Karpas-422 (cell line): ENCODE measurements at places on chromosomes 16 and 17. TPM values are rescaled to one million over a fixed set of nuclear protein-coding genes. Genes with fewer than 3 reads are reported as not detected.

GCGR gene
- not detected in 2 replicates for total RNA-seq

TBC1D3D gene
- not detected in 2 replicates for total RNA-seq

DNA sequence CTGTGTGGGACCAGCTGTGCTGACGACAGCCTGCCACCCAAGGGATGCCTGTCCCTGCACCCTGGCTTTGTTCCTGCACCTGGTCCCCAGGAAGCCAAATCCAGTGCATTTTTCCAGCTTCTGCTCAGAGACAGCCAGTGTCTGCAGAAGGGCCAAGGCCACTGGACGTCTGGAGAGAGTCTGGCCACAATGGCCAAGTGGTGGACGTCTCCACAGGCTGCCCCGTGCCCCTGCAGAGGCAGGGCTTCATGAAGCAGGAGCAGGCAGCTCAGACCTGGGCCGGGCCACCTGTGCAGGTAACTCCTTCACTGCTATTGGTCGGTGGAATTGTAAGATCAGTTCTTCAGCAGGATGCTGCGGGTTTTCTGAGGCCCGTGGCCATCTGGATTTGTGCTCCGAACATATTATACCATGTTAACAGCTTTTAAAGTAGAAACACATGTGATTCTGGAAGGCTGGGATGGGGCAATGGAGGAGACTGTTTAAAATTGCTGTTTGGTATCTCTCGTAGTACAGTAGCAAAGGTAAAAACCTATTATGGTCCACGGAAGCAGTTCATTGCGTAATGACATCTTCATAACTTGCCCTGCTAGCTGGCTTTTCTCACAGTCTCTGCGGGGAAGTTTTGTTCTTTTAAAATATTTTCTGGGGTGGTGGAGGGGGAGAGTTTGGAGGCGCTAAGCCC lies 185.3 kb downstream of the CCDC182 start:
- H3K4me3 ChIP-seq: no peak overlapping the region
- no peaks in the 10 kb centered on the region for H3K36me3 ChIP-seq
- H3K27me3 ChIP-seq: no peaks in the 10 kb centered on the region
- H3K4me1 ChIP-seq: peaks cover 7% of the 10 kb centered on the region
- DNase-seq: no peak

GRCh38 chr16:20878682-20879147 lies 21.4 kb downstream of the DCUN1D3 start:
- H3K4me1 ChIP-seq: peaks cover 32% of the 10 kb centered on the region
- no peak overlapping the region for H3K27ac ChIP-seq
- no peaks in the 10 kb centered on the region for H3K36me3 ChIP-seq
- no peaks in the 10 kb centered on the region for H3K27me3 ChIP-seq

GRCh38 chr16:14510939-14511799 lies 118.9 kb downstream of the PARN start:
- no peaks in the 10 kb centered on the region for H3K27me3 ChIP-seq
- H3K4me1 ChIP-seq: peaks cover 17% of the 10 kb centered on the region
- H3K27ac ChIP-seq: no peak overlapping the region
- H3K36me3 ChIP-seq: no peaks in the 10 kb centered on the region
- no peak overlapping the region for H3K4me3 ChIP-seq
- no peak for DNase-seq

SLC5A10 gene
- not detected in 2 replicates for total RNA-seq

DNA sequence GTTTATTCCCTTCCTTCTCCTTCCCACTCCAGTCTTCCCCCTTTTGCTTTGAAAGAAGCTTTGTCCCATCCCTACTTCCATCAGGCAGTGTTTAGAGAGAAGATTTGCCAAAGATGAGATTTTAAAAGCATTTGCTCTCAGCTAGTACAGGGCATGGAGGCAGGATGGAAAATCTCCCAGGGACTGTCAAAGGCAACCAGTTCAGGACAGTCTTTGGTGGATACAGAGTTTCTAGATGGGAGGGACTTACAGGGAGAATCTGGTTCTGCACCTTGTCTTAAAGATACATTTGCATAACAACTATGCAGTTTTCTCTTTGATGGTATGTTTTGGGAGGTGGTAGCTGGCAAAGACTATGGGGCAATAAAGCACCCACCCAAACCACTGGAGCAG lies 26.2 kb downstream of the CHD9 start:
- no peaks in the 10 kb centered on the region for H3K36me3 ChIP-seq
- H3K4me1 ChIP-seq: peaks cover 17% of the 10 kb centered on the region
- DNase-seq: peak; percentile 7

DNA sequence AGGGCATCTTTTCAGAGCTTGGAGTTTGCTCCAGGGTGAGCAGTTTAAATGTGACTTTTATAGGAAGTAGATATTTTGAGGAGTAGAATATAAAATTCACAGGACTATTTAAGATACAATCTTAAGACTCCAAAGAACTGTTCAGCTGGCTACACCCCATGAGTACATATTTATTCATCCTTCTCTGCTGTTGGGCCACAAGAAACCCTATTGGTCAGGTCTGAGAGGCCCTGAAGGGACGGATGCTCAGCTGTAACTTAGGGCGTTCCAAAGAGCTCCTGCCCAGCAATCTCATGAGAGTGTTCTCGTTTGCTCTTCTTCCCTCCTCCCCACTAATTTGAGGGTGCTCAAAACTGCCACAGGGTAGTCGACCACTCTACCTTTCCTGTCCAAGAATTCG lies 7.3 kb downstream of the ST6GALNAC2 start:
- H3K27me3 ChIP-seq: no peaks in the 10 kb centered on the region
- no peak overlapping the region for H3K27ac ChIP-seq
- H3K4me1 ChIP-seq: no peaks in the 10 kb centered on the region
- no peaks in the 10 kb centered on the region for H3K36me3 ChIP-seq

DNA sequence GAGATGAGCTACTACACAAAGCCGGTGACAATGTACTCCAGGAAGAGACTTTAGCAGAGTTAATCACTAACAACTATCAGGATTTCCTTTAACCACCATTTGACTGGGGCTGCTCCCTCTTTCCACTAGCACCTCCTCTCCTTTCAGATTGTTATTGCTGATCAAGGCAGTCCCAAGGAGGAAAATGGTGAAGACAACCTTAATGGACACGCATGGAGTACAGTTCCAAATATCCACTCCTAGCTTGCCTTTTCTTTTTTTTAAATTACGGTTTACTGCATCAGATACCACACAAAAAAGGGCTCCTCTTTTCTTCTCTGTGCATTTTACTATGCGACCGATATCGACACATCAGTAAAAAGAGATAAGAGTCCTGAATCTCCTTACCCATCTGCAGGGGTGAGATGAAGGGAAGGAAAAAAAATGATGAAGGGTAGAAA lies 30.9 kb downstream of the FAM222B start:
- H3K4me3 ChIP-seq: peak overlapping the region; percentile 77
- H3K27me3 ChIP-seq: no peaks in the 10 kb centered on the region
- H3K27ac ChIP-seq: peak overlapping the region; percentile 83
- 0 out of 2 replicates have a peak, but pooled peaks cover under 1% of the 10 kb centered on the region for H3K36me3 ChIP-seq

TAC4 gene
- not detected in 2 replicates for total RNA-seq

- DNase-seq: no peak
- no peaks in the 10 kb centered on the region for H3K27me3 ChIP-seq
- 0 out of 2 replicates have a peak overlapping the region, but pooled peaks have one; percentile 9 for H3K4me3 ChIP-seq
Observed at GRCh38 chr17:57541472-57542394, 203.4 kb downstream of the CCDC182 start.

DNA sequence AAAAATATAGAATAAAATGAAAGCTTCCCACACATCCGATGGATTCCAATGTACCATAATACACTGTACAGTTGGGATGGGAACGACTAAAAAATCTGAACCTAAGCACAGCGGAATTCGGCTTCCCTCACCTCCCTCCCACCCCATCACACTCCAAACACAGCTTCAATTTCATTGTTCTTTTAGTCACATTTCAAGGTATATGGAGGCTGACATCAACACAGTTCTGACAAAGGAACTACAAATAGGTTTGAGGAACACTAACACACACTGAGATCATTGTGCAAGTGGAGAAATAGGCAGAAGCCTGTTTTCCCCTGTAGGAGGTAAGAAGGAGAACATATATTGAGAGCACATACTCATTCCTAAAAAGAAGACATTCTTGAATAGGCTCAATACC lies 85.1 kb downstream of the WDR59 start:
- no peaks in the 10 kb centered on the region for H3K36me3 ChIP-seq
- no peak overlapping the region for H3K27ac ChIP-seq
- H3K4me1 ChIP-seq: no peaks in the 10 kb centered on the region
- H3K4me3 ChIP-seq: no peak overlapping the region
